NCI-H2171 treated with DMSO at 0.1 percent for 48 hours (cell line): ENCODE measurements at places on chromosomes 16 and 17.

- peak; percentile 86 for DNase-seq
These were observed 767 bp downstream of the ARSG start for GRCh38 chr17:68291836-68292688.

GRCh38 chr16:12811441-12812383, 8.0 kb upstream of the CPPED1 start:
- DNase-seq, result no peak

- no peak for DNase-seq
These were observed 5.2 kb downstream of the RPH3AL start for GRCh38 chr17:347309-347899.

DNA sequence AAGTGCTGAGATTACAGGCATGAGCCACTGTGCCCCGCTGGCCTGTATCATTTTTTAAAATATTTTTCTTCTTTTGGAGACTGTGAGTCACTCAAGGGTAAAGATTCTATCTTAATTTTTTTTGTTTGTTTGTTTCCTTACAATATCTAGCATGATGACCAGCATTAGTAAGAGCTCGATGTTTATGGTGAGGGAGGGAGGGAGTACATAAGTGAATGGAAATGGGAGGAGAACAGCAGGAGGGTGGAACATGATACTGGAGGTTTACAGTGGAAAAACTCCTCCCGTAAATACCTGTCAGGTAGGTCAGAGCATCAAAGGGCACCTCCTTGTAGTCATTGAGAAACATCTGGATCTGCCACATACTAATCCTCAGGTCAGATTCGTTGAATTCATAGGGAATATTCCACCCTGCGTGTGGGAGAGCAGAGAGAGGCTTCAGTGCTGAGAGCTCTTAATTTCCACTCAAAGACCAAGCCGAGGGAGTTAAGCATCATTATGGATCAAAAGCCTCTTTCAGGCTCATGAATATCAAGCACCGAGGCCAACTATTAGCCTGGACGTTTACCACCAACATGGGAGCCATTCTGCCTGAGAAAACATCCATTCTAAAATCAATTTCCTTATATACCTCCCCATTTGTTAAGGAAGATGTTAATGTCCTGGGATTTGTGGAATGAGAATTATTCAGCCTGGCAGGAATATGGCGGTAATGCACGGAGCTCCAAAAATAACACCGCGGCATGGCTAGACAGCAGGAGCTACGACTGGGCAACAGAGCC, 51.8 kb downstream of the LYRM1 start:
- peak; percentile 53 for DNase-seq

- no peak for DNase-seq
These were observed 79.3 kb downstream of the SDR42E1 start for GRCh38 chr16:81931927-81932326.

- no peak for DNase-seq
These were observed 5.0 kb upstream of the LRRC75A start for GRCh38 chr17:16496820-16497489.

DNA sequence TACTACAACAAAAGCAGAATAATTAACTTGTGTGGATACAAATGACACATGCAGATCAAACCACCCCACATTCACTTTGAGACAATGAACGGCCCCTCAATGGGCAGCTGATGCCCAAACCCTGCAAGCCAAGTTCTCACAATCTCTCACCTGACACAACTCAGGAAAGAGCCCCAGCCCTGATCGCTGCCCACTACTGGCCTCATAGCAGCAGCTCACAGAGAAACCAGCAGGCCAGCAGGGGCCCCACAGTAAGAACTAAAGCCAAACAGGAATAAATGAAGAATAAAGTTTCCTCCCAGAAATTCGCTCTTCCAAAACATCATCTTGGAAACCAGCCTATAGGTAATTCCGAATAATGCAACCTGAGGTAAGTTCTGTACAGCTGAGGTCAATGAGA, 7.7 kb downstream of the AKTIP start:
- DNase-seq, result no peak

GRCh38 chr17:17725752-17726457, 44.6 kb downstream of the RAI1 start:
- DNase-seq, result no peak

GRCh38 chr16:25141648-25142047, 30.1 kb downstream of the LCMT1 start:
- no peak for DNase-seq

- no peak for DNase-seq
These were observed 2.1 kb downstream of the FAM20A start for GRCh38 chr17:68599091-68599490.

GRCh38 chr17:80389011-80389995, 25.7 kb upstream of the ENDOV start:
- no peak for DNase-seq

- DNase-seq, result no peak
These were observed 223.1 kb downstream of the SOX9 start for GRCh38 chr17:72343911-72344310.

DNA sequence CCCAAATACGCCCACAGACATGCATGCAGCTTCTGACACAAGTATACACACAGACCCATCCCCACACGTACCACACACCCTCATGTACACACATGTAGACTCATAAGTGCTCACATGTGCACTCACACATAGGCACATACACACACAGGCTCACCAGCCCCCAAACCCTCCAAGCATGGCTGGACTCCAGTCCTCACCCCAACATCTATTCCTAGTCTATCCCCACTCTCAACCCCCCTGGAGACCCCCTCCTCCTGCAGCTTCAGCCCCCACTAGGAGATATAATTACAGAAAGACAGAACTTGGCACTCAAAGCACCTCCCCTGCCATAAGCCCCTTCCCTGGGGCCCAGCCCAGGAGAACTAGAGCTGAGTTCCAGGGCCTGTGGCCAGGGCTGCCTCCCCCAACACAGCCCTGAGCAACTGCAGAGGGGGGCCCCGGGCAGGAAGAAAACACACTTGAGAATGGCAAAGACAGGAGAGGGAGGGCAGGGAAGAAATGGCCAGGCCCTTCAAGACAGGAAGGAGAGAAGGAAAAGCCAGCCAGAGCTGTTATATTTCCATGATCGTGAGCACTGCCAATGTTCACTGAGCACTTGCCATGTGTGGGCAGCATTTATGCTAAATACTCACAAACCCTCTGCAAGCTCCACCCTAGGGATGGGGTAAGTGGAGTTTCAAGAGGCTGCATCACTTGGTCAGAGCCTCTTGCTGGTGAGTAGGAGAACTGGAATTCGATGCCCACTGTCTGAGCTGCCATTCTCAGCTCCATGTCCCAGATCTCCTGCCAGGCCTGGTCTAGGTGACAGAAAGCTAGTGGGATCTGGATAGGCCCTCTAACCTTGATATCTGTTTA, 224.5 kb downstream of the ZNF423 start:
- DNase-seq, result no peak

DNA sequence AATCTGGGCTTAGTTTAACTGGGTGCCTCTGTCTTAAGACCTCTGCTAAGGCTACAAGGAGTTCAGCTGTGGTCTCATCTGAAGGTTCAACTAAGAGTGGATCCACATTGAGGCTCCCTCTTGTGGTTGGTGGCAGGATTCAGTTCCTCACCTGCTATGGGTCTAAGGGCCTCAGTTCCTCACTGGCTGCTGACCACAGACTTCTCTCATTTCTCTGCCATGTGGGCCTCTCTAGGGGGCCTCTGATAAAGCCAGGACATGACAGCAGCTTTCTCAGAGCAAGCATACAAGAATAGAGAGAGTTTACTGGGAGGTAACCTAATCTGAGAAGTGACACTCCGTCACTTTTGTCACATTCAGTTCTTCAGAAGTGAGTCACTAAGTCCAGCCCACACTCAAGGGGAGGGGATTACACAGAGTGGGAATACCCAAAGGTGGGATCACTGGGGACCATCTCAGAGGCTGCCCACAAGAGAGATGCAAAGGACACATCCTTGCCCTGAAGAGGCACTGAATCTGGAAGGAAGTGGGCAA, 19.2 kb upstream of the ABAT start:
- DNase-seq, result no peak

- DNase-seq, result no peak
These were observed 3.5 kb downstream of the MEFV start for GRCh38 chr16:3252967-3253366.

DNA sequence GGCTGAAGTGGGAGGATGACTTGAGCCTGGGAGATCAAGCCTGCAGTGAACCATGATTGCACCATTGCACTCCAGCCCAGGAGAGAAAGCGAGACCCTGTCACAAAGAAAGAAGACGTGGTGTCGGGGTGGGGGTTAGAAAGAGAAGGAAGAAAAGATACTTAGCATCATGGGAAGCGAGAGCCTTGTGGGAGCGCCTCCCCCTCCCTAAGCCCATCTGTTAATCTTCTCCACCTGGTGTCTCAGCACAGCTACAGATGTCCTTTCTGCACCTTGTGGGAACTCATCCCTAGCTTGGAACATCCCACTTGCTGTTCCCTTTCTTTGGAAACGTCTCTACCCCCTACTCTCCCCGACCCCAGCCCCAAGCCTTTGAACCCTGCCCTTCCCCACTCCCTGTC, 6.0 kb downstream of the ZNF688 start:
- peak; percentile 77 for DNase-seq

DNA sequence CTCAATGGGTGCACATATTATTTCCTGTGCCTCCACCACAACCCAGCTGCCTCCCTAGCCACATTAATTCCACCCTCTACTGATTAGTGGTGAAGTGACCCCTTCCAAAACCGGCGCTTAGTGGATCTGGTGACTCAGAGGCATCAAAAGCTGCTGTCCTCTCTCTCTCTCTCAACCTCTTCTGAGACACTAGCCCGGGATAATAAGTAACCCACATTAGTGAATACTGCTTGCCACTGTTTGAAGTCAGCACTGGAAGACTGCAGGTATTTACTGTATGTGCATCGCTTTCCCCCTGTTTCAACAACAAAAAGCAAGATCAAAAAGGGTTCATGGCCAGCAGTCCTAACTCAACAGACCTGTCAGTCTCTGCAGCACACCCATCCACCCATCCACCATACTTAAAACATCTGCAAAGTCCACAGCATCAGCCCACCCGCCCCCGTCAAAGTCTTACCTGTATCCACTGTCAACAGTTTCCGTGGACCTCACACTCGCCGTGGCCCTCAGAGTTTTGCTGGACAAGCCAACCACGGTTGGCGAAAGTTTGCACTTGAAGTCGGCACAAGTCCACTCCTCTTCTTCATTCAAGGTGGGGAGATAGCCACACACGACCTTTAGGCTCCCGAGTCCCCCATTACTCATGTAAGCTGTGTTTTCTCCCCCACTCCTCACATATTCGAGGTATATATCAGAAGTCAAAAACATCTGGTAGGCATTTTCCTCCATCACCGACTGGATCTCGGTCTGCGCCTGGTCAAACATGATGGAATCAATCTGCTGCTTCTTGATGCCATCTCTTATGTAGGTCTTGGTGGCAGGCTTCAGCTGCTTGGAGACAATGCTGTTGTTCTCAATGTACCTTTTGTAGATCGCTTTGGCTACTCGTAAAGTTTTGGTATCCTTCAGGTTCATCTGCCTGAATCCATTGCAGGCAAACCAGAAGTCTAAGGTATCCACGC, 3.8 kb downstream of the AXIN2 start:
- DNase-seq, result no peak

- peak; percentile 14 for DNase-seq
These were observed 58.4 kb downstream of the EPN2 start for GRCh38 chr17:19295473-19296135.

- no peak for DNase-seq
These were observed 21.7 kb downstream of the KATNIP start for GRCh38 chr16:27571433-27572326.
